ENCODE measurements at places on chromosomes 12 and 14.
A peak's percentile ranks its signal among the peaks of the same experiment; 100 is the strongest.

- DNase-seq = peak; percentile 54
These were observed 207.7 kb downstream of the NELL2 start for GRCh38 chr12:44668443-44668842.

GRCh38 chr14:38120109-38120508, 87.6 kb upstream of the SSTR1 start:
- DNase-seq = no peak

GRCh38 chr14:88194531-88194930, 128.5 kb downstream of the KCNK10 start:
- DNase-seq = no peak

GRCh38 chr12:39205969-39206368, 237.0 kb downstream of the KIF21A start:
- DNase-seq = no peak

GRCh38 chr14:76073717-76074116, 78.0 kb upstream of the GPATCH2L start:
- no peak for DNase-seq

- DNase-seq = no peak
These were observed 475.6 kb downstream of the PDZRN4 start for GRCh38 chr12:41663598-41664265.

- DNase-seq = no peak
These were observed 55.8 kb downstream of the COX16 start for GRCh38 chr14:70303545-70304293.

DNA sequence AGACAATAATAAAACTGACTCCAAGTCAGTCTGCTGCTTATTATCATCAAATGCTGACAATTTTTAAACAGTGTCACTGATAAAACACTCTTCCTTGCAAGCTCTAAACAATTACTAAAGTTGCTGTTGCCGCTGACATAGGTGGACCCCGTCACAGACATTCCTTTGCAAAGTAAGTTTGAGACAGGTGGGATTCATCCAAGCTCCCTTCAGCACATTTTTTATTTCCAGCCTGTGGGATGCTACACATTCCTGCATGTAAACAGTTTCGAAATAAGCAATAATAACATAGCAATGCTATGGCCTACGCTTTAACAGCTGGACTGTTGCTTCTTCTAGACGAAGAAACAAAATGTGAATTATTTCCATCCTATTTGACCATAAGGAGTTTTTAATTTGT, 85.4 kb upstream of the HIF1A start:
- no peak for DNase-seq

GRCh38 chr14:69093631-69094421, 59.1 kb downstream of the DCAF5 start:
- no peak for DNase-seq

DNA sequence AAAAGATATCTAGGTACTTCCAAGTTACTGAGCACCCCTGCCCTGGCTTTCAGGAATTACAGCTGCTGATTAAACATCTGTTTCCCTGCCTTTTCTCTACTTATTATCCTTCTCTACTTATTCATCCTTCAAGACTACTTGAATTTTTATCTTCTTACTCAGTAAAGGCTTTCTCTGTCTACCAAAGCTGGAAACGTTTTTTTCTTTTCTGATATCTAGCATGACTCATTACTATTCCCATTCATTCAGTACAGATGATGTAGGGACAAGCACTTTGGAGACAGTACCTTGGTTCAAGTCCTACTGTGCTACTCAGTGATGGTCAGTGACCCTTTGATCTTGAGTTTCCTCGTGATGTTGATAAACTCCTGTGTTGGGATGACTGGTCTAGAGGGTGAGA, 848.7 kb downstream of the NRXN3 start:
- no peak for DNase-seq

DNA sequence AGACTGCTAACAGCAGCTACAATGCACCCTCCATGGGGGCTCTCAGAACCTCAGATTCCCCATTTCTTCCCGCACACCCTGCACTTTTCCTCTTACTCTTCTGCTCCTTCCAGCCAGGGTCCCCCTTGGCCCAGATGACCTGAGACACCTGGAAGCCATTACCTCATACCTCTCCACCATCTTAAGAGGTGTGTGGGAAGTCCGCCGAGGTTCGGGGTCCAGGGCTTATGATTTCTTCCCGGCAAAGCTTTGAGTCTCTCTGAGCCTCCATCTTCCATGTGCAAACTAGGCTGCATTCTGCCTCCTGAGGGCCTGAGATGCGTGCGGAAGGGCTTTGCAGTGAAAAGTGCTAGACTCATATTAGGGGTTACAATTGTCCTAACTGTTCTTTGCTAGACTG, 5.3 kb downstream of the GSC start:
- no peak for DNase-seq

- DNase-seq = no peak
These were observed 31.0 kb downstream of the SLC25A29 start for GRCh38 chr14:100275214-100275613.

GRCh38 chr14:73887694-73888459, 1.2 kb downstream of the ZNF410 start:
- no peak for DNase-seq

DNA sequence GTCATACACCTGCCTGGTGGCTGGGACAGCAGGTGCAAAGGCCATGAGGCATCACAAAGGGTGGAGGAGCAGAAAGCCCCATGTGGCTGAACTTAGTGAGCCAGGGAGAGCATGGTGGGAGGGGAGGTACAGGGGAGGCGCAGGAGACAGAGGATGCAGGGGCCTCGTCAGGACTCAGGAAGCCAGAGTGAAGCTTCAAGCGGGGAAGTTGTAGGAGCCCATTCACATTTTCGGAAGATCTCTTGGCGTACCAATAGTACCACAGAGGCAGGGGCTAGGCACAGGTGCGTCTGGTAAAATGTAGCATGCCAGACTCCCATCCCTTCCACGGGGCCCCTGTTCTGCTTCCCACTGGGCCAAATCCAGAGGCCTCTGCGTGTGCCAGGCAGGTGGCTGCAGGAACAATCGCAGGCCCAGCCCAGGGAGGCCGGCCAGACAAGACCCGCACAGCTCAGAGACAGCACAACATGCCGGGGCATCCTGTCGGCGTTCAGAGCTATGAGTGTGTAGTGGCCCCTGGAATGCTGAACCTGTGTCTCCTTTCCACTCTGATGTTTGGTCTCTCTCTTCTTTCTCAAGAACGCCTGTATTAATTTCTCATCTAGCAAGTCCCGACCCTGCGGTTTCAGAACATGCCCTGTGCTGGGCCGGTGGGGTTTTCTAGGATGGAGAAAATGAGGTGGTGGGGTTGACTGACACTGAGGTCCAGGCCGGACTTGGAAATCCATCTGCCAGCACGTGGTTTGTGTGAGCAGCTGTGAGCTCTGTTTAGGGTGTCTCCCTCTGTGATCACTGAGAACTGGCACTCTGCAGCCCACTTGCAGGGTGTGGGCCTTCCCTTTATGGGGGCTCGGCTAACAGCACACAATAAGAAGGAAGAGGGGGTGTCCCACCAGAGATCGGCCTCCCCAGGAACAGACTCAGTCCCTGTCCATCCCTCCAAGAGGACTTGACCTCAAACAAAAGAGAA, 5.5 kb upstream of the TMEM132D start:
- DNase-seq = no peak

- DNase-seq = no peak
These were observed 139.8 kb downstream of the DACT1 start for GRCh38 chr14:58777541-58777979.

DNA sequence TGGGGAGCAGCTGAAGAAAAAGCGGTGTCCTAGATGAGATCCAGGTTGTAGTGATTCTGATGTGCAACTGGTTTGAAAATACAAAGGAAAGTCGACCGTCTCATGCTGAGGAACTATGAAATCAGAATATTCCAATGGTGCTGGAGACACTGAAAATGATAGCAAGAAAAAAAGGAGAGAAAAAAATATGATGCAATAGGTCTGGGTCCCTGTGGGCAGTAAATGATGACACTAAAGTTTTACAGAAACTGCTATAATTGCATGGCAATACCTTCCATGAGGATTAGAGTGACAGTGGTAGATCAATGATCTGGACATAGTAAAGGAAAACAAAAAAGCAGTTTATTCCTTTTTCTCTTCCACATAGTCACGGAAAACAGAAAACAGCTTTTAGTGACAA, 2.3 kb downstream of the PYM1 start:
- DNase-seq = no peak

GRCh38 chr12:117284140-117284539, 77.3 kb downstream of the NOS1 start:
- DNase-seq = no peak

- DNase-seq = no peak
These were observed 146.8 kb downstream of the EMP1 start for GRCh38 chr12:13343375-13343774.

GRCh38 chr12:131380965-131381705, 329.8 kb upstream of the SFSWAP start:
- peak; percentile 48 for DNase-seq

- DNase-seq = no peak
These were observed 8.5 kb upstream of the SLC6A13 start for GRCh38 chr12:271161-271560.

DNA sequence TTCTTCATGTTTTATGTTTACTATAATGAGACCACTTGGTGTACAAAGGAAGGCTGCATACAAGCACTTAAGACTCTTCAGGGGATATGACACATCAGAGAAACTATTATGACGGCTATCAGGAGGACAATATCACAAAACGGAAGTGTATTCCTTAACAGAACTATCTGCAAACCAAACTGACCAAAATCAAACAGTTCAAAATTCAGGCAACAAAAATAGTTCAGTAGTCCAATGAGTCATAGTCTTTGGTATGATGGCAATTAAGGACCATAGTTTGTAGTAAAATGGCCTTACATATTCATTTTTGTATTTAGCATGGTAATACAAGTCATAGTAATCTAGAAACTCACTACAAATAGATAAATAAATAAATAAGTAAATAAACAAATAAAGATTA, 1638.7 kb upstream of the SEL1L start:
- DNase-seq = no peak

- peak; percentile 86 for DNase-seq
These were observed 10.6 kb upstream of the MLXIP start for GRCh38 chr12:122067966-122068365.

DNA sequence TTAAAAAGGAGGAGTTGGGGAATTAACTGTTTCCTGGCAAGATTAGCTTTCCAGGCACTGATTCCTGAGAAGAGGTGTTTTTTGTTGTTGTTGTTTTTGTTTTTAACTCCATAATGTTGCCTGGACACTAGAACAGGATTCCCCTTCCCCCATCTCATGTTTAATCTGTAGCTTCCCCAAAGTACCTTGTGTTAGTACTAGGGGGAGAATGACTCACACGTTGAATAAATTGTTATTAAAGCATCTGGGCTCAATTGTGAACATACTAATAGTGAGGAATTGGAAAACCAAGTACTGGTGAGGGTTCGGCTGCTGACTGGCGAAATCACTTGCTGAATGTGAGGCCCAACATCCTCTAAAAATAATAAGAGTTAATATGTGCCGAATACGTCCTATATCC, 1.3 kb upstream of the GNG2 start:
- no peak for DNase-seq

DNA sequence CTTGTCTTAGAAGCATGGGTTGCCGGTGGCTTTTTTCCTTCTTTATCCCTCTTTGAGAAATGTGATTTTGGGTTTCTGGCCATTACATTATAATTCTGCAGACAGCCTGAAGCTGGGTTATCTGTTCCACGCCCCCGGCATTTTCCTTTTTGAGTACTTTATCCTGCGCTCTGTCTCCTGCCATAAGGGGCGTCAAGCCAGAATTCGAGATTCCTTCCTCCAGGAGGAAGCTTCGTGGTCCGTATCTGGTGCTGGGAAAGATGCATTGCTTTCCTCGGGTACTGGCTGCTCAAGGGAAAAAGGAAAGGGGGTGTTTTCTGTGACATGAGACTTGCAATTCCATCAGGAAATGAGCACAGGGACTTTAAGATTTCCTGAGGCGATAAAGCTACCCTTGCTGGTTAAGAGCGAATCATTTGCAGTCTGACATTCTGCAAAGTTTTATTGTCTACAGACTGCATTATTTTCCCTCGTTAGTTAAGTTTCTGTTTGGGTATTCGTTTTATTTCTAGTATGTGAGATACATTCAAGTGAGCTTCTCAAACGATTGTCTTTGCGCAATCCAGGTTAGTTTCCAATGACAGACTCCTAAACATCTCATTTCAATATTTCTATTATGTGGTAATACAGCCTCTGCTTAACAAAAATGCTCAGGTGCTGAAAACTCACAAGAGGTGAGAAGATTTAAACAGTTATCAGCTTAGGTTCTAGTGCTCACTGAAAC, 694 bp downstream of the AKAP5 start:
- no peak for DNase-seq

GRCh38 chr14:104436047-104436591, 143.4 kb upstream of the C14orf180 start:
- DNase-seq = peak; percentile 78

- no peak for DNase-seq
These were observed 34.8 kb downstream of the TMEM229B start for GRCh38 chr14:67453575-67454300.

DNA sequence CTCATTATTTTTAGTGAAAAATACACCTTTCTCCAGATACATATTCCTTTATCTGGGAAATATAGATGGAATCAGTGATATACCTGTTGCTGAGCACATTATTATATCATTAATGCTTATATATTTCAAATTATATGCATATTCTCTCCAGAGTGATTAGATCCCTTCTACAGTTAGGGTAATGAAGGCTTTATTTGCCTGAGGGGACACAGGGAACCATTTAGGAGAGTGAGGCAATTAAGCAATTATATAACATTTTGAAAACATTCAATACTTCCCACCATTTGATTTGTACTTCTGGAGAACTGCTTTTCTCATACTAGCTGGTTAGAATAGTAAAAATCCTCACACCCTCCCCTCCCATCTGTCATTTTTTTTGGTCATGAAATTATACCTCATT, 212.8 kb upstream of the NOVA1 start:
- no peak for DNase-seq

DNA sequence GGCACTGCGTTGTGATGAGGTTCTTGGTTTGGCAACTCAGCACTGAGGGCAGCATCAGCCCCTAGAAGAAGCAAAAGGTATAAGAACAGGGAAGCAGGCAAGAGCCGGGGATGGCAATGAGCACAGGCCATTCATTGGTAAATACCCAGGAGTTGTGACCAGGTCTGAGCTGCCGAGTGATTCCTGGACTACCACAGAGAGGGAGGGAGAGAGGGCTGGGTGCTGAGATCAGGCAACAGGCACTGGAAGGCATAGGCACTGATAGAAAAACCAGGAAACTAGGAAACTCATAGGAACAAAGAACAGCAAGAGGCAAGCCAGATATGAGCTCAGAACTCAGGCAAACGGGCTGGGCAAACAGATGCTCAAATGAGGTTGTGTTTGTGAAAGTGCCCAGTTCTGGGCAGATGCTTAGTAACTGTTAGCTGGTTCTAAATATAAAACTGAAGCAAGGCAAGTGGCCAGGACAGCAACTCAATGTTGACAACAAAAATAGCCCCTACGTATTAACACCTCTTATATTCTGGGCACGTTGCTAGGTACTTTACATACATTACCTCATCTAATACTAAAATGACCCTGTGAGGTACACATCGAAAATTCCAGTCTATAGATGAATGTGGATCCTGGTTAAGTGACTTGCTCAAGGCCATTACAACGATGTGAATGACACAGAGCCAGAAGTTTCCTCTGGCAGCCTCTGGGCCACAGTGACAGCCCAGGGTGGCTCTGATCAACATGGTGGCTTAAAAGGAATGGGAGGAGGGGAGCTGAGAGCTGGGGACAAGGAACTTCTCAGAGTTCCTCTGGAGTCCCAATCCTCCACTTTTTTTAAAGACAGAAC, 121.1 kb downstream of the PRMT8 start:
- no peak for DNase-seq

All from sigmoid colon (tissue), 7 donors.